ENCODE measurements at places on chromosomes 5 and 9. TPM values are rescaled to one million over a fixed set of nuclear protein-coding genes. Genes with fewer than 3 reads are reported as not detected.
A peak's percentile ranks its signal among the peaks of the same experiment; 100 is the strongest.

DNA sequence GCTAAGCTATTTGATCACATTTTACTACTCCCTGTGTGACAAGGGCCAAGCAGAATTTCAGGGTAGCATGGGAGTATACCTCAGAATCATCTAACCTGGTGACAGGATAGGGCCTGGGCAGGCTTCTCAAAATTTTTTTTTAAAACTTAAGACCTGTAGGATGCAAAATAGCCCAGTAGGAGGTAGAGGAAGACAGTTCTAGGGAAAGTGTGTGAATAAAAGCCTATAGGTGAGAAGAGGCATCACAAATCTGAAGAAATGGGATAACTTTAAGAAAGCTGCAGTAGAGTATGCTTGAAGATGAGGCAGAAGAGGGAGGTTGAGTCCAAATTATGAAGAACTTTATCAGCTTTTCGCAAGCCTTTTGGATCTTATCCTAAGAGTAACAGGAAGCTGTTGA lies 32.3 kb downstream of the CNTRL start:
- DNase-seq, result no peak

- DNase-seq, result no peak
Measured at GRCh38 chr5:31844622-31845345, 205.9 kb downstream of the PDZD2 start.

DNA sequence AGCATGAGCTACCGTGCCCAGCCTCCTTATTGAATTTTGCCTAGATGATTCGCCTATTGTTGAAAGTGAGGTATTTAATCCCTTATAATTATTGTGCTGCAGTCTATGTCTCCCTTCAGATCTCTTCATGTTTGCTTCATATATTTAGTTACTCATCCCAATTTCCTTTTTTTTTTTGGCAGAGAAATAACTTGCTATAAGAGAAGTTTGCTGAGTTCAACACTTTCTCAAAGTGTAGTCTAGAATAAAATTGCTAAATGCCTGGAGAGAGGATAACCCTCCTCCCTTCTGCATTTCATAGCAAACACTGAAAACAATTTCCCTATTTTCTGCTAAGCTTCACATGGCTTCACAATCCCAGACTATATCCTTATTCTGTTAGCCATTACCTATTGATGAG lies 136.6 kb upstream of the CD180 start:
- no peak for DNase-seq

The SMAD5 gene
- 7.1 TPM for total RNA-seq

The CAVIN4 gene
- total RNA-seq, result 0.19 TPM

The NSG2 gene
- not detected for total RNA-seq

GRCh38 chr9:92141144-92142129 lies 26.2 kb upstream of the SPTLC1 start:
- DNase-seq, result peak; percentile 15

The ADAMTS6 gene
- total RNA-seq, result 2.5 TPM

The CYLC2 gene
- not detected for total RNA-seq
